Natural killer cell treated with Interleukin-12 subunit alpha and Interleukin-12 subunit beta and Interleukin-15 and Interleukin-18, amount 100 ng/mL, for 72 hours (primary cell): ENCODE measurements at places on chromosomes 6 and 20.

- DNase-seq = no peak
Measured at GRCh38 chr6:1144842-1145767, 166.8 kb upstream of the FOXQ1 start.

- no peak for DNase-seq
Measured at GRCh38 chr6:43532201-43532600, 15.3 kb downstream of the POLR1C start.

DNA sequence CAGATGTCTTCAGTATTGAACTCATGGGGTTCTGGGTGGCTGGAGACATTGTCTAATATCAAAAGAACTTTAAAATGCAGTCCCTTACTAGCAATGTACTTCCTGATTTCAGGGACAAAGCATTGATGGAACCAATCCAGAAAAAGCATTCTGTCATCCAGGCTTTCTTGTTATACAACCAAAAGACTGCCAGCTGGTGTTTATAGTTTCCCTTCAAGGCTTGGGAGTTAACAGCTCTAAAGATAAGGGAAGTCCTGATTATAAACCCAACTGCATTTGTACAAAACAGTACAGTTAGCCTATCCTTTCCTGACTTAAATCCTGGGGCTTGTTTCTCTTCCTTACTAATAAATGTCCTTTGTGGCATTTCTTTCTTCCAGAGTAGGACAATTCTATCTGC lies 160.0 kb downstream of the COL21A1 start:
- no peak for DNase-seq

DNA sequence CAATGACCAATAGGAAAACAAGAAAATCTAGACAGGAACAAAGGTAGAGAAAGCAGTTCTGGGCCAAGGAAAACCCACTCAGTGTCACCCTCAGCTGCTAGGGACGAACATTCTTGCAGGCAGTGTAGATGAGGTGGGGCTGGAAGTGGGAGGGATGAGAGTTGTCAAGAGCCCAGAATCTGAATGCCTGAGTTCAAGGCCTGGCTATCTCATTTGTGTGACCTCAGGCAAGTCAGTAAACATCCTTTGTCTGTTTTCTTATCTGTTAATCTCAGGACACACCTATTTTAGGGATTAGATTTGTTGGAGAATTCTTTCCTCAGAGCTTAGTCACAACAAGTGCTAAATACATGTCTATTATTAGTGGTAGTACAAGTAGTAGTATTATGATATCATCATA lies 50.9 kb upstream of the KIF16B start:
- DNase-seq = no peak

- no peak for DNase-seq
Measured at GRCh38 chr20:43947316-43947710, 32.7 kb downstream of the TOX2 start.

- DNase-seq = no peak
Measured at GRCh38 chr6:135274561-135275293, 93.6 kb downstream of the MYB start.

GRCh38 chr6:81897793-81898192 lies 145.3 kb upstream of the TENT5A start:
- no peak for DNase-seq

DNA sequence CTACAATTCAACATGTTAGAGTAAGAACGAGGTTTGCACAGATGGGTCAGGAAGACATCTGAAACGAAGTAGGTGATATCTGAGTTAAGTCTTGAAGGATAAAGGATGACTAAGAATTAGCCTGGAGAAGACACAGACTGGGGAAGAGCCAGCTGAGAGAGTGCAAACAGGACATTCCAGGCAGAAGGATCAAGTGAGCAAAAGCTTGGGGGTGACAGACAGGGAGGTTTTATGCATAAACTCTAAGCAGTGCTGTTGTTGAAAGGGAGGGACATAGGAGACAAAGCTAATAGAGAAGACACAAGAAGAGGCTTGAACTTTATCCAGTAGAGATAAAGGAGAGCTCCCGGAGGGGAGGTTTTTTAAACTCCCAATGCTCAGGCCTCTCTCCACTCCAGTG lies 15.0 kb upstream of the ETV7 start:
- no peak for DNase-seq

- peak; percentile 32 for DNase-seq
Measured at GRCh38 chr20:57558614-57559288, 2.2 kb upstream of the PCK1 start.

- DNase-seq = no peak
Measured at GRCh38 chr6:57283106-57283505, 34.3 kb upstream of the PRIM2 start.

DNA sequence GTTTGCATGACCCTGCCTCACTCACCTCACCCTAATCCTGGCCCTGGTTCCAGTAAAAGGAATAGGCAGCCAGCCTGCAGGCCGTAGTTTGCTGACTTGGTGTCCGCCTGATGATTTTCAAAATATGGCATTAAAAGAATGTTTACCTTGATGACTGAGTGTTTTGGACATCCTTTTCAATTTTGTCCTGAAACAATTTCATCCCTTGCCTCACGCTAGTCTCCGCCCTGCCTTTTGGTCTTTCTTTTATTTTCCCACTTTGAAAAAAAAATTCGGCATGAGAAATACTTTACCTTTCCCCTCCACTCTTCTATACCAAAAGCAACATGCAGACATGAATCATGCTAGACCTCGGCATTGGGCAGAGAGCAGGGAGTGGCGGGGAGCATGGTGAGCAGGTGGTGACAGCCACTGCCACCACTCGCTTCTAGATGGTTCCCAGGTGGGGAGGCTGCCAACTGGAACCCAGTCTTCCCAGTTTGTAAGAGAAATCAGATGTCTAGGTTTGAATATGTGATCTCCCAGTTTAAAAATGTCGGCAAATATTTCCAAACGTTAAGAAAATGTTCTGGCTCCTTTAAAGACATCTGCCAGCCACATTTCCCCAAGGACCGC lies 9.4 kb downstream of the CD40 start:
- DNase-seq = no peak

DNA sequence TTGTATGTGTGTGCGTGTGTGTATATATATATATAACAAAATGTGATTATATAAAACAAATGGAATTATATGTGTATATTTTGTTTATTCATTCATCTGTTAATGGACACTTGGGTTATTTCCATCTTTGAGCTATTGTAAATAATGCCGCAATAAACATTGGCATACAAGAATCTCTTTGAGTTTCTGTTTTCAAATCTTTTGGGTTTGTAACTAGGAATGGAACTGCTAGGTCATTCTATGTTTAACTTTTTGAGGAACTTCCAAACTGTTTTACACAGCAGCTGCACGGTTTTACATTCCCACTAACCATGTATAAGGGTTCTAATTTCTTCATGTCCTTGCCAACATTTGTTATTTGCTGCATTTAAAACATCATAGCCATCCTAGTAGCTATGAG lies 39.9 kb upstream of the TGM2 start:
- peak; percentile 12 for DNase-seq

DNA sequence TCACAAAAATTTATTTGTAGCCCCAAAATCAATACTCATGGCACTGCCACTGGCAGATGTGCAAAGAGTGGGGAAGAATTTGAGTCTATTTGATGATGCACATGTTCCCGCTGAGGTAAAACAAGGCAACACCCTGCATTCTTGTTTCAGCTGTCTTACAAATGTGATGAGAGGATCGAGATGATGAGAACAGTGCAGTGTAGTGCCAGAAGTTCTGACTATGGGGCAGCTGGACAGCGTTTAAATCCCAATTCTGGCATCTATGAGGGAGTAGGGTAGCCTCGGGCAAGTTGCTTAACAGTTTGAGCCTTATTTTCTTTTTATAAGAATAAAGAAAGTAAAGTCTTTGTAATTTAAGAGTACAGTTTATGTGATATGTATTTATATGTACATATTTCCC lies 296.7 kb upstream of the FKBP1C start:
- DNase-seq = no peak

DNA sequence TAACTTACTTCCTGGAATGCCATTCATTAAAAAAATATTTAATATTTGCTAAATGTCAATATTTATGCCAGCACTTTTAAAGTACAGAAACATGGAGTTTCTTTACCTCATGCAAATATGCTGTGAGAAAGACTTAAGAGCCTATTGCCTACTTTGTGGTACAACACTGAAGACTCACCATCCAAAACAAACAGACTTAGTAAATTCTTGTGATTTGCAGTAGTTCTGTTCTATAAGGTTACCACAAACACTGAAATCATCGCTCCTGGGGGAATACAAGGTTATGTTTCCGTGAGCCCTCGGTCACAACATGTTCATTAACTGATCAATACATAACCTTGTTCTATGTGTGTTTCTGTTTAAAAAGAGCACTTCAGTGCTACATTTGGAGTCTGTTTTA lies 78.3 kb downstream of the ATG5 start:
- DNase-seq = no peak

DNA sequence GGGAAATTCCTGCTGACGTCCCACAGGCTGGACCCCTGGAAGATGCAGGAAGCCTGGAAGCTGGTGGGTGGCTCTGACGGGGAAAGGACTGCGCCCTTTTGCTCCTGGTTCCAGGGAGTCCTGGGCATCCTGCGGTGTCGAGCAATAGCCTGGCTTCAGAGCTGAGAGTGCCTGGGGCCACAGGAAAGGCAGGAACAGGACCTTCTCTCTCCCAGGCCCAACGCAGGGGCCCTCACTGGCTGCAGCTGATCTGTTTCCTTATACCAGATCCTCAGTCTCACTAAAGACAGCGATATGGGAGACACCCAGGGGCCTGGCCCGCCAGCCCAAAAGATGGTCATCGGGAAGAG lies 1.4 kb downstream of the B3GALT4 start:
- DNase-seq = no peak

GRCh38 chr6:140485740-140486449 lies 1111.4 kb upstream of the CITED2 start:
- no peak for DNase-seq

DNA sequence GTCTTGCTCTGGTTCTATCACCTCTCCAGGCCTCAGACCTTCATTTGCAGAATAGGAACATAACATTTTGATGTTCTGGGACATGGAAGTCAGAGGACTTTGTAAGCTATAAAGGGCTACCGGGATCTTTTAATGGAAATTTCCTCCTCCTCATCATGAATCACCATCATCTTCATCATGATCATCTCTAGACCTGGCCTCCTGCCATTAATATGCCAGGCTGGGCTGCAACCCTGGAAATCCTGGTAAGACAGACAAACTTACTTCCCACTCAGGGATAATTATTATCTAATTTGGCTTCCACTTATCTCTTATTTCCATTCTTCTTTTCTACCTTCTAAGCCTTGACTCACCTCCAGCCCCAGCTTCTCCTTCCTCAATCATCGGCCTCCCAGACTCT lies 41.0 kb upstream of the MRPS18A start:
- no peak for DNase-seq

DNA sequence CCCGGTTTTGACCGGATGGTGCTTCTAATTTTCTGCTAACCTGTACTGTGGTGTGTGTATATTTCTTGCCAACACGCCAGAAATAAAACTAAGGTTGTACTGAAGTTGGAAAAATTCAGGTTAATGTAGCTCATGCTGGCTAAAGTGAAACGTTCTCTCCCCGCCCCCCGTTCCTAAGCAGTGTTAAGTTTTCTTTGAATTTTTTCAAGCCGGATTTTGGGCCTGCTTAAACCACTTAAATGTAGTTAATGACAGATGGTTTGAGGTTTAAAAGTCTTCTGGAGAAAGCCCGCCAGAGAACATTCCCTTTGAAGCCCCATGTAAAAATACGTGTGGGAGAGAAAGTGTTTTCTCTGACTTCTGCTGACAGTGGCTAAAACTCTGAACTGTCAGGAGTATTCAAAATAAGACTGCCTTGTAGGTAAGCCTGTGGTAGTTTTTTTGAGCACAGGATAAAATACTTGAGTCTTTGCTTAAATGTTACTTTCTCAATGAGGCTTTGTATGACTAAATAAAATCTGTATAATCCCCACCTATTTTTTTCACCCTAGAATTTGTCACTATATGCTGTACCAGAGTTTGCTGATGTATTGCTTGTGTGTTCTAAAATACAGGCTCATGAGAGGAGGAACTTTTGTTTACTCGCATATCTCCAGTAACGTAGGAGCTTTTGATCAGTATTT lies 101.3 kb downstream of the OR2B2 start:
- no peak for DNase-seq
